Muscle of back (tissue), 13 donors: ENCODE measurements at places on chromosomes 2 and 18. TPM values are rescaled to one million over a fixed set of nuclear protein-coding genes. Genes with fewer than 3 reads are reported as not detected.

DNA sequence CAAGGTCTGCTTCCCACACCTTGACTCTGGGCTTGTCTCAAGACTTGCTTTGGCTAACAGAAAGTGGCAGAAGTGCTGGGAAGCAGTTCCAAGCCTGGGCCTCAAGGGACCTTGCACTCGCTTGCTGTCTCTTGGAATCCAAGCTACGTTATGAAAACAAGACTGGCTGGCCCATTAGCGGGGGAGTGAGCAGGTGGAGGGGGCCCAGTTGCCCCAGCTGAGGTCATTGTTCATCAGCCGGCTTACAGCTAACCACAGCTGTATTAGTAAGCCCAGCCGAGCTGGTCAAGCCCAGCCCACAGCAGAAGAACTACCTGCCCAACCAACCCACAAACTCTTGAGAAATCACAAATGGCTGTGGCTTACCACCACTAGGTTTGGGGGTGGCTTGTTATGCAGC lies 63.1 kb downstream of the MARCO start:
- no peak for DNase-seq

The SERPINB12 gene
- polyA plus RNA-seq, result 0.42 TPM

DNA sequence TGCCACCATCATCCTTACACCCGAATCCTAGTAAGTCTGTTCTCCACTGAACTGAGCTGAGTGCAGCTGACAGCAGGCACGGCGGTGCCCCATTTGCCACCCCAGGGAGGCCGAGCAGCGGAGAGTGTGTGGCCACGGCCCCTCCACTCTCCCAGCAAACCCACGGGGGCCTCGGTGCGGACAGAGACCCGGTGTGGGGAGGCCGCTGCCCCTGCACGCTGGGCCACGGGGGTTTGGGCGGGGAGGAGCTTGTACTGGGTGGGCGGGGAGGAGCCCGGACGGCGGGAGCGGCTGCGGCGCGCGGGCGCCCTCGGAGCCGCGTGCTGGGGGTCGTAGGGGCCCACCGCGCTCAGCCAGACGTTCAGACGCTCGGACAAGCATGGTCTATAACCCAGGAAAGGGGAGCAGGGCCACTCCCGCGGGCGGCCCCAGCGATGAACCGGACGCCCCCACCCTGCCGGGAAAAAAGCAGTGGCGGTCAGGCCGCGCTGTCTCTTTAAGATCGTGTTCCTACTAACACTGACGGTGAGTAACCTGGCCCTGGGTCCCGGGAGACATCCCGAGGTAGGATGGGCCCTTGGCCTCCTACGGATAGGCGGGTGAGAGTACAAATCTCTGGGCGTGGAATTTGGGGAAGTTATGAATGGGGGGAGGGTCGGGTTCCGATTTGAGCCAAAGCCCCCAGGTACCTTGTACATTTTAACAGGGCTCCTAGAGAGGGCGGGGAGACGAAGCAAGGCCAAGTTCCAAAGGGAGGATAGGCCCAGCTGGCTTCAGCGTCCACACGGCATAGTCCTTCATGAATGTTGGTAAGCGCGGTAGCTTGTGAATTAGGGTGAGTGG lies at the start of gene ITPRIPL1:
Gene ITPRIPL1, plus strand, starts transcription at position 277 of the 843 bp plus-strand sequence. Its CDS starts 523 bp downstream, at position 800.
- DNase-seq, result no peak

- no peak for DNase-seq
These were observed 37.5 kb downstream of the ARHGAP25 start for GRCh38 chr2:68772109-68772508.

The CCDC85A gene
- polyA plus RNA-seq, result 3.6 TPM

- no peak for DNase-seq
These were observed 40.6 kb downstream of the GPD2 start for GRCh38 chr2:156476850-156477206.

GRCh38 chr2:187769437-187769836 lies 215.2 kb upstream of the TFPI start:
- no peak for DNase-seq

DNA sequence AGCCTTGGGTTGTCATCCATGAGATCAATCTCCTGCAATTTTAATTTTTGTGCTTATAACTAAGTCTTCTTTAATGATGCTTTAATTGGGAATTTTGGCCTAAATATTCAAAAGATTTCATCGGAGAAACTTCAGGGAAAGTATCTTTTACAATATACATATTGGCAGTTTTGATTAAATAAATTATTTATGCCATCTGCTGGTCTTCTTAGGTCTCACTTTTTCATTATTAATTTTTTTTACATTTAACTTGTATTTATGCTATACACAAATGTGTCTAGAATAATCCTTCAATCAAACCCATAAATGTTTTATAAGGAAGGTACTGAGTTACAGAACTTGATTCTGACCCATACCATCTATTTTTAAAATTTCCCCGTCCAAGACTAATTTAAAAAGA lies 95.1 kb upstream of the XPO1 start:
- DNase-seq, result peak; percentile 6

GRCh38 chr2:141498561-141498960 lies 632.3 kb downstream of the LRP1B start:
- DNase-seq, result peak; percentile 12

- DNase-seq, result no peak
These were observed 1587.5 kb upstream of the PIK3C3 start for GRCh38 chr18:40367576-40367975.

The LDLRAD4 gene
- 10.1 TPM for polyA plus RNA-seq

The SLC14A1 gene
- polyA plus RNA-seq, result 1.8 TPM

DNA sequence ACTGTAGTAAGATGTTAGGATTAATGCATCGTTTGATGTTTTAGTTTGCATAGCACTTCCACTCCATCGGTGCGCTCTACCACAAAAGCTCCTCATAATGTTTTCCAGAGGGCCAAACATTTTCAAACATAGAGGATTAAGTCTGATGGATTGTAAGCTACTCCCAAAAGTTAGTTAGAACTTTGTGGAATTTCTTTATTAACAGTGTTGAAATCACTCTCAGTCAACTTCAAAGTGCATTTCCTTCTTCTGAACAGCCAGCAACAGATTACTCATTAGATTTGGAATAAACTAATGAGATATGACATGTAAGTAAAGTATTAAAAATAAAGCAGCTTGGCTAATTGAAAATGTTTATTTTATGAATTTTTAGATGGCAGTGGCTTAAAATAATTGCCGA lies 30.1 kb upstream of the CTAGE1 start:
- DNase-seq, result no peak

The FAM117B gene
- polyA plus RNA-seq, result 3.1 TPM

DNA sequence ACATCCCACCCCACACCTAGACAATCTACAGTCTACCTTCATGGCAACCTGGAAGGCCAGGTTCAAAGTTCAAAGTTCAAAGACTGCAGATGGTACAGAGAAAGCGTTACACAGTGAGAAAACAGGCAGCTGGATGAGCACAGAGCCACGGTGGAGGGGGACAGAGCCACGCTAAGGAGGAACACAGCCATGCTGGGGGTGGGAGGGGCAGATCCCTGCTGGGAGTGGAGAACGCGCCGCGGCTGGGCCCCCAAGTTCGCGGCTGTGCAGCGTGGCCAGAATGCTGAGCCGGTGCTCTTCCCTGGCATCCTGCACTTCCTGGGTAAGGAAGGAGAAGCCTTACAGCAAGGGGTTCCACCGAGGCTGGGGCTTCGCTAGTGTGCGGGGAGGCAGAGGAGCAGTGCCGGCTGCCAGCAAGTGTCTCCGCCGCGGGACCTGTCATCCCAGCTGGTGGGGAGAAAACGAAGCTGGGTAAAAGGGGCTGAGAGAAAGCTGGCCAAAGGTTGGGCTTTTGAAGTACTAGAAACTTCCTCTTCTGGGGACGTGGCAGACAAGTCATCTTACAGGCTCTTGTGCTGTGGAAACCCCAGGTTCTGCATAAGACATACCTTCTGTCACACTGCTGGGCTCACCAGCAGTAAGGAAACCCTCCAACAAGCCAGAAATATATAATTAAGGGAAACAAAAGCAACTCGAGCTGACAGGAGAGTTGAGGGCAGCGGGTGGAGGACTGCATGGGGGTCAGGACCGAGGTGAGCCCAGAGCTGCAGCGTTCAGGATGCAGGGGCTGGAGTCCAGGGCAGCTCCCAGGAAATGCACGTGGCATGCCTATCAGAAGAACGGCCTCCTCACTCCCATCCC lies 115.5 kb downstream of the HDAC4 start:
- no peak for DNase-seq

The AKAIN1 gene
- not detected for polyA plus RNA-seq

GRCh38 chr2:27489118-27489497 lies 435 bp downstream of the IFT172 start:
- DNase-seq, result no peak

GRCh38 chr2:122022531-122022930 lies 267.1 kb downstream of the TSN start:
- DNase-seq, result no peak

GRCh38 chr2:165634282-165634681 lies 159.8 kb downstream of the GALNT3 start:
- no peak for DNase-seq

DNA sequence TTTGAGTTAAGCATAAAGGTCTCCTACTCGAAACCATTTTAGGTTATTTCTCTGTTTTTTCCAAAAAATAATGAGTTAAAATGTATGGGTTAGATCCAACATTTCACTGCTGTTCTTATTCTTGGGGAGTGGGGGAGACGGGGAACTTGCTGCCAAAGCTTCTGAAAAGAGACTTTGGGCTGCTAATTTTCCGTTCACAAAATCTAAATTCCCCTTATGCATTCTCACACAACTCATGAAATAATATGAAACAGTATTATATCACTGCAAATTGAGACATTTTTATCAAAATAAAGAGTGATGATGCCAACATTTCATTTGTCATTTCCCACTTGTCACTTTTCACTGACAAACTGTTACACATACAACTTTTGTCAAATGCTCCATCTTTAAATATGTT lies 7.8 kb downstream of the SATB2 start:
- DNase-seq, result no peak

The SERPINB3 gene
- polyA plus RNA-seq, result not detected

The RAPH1 gene
- 25.2 TPM for polyA plus RNA-seq

The TSPYL6 gene
- not detected for polyA plus RNA-seq

- no peak for DNase-seq
These were observed 16.5 kb downstream of the SPATA3 start for GRCh38 chr2:231012463-231012862.

DNA sequence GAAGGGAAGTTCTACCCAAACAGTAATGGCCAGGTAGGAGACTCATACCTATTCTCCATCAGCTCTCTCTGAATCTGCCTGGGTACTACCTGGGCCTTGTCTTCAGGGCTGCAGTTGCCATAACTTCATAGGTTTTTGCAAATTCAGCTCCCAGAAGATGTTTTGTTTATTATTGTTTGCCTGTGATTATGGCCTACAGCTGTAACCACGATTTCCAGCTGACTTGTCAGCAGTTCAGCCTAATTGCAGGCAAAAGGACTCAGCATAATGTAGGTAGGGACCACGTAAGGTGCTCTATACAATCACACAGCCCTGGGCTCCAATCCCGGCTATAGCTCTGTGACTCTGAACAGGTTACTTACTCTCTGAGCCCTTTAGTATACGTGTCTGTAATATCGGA lies 187.0 kb upstream of the FN1 start:
- no peak for DNase-seq

DNA sequence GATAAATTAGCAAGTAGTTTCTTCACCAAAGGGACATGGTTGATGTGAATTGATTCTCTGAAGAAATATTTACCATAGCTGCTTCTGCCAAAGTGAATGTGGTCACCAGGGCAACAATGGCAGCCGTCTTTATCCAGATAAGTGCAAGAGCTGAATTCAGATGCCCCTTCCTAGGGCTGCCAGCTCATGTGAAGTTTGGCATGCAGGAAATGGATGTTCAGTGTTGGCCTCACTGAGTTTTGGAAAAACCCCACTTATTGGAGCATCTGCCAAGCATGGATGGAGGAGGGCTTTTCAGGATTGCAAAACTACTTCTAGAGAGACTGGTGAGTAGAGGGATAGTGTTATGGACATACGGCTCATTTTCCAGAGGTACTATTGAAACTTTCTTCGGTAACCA lies 80.8 kb downstream of the FMNL2 start:
- DNase-seq, result no peak

DNA sequence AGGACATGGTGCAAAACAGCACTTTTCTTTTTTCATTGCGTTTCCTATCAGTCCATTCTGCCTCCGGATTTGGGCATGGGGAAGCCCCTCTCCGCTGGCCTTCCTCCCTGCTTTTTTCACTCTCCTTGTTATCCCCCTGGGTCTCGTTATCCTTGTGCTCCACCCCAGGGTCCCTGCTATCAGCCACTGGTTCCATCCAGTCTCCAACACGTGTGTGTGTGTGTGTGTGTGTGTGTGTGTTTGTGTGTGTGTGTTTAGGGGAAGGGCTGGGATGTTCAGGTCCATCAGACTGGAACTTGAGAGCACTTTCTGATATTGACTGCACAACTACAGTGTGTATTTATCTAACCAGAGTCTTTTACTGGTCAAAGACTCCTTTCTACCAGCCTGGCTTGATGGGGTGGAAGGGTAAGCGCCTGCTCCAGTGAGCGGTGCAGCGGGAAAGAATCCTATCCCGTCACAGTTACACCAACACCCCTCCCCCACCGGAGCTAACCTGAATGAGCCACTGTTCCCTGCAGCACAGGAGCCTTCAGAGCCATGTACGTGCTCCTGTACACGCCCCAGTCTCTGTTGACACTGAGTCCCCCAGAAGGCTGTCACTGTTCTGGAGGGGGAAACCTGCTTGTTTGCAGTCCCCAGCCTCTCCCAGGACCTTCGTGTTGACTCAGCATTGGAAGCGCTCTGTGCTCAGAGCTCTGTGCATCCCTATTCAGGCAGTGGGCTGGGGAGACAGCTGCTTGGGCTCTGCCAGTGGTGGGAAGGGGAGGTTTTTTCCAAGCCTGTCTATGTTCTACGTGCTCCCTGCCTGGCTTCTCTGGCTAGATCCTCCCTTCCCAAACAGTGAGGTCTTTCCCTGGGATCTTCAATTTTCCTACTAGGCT lies 4.6 kb downstream of the INHA start:
- DNase-seq, result no peak

DNA sequence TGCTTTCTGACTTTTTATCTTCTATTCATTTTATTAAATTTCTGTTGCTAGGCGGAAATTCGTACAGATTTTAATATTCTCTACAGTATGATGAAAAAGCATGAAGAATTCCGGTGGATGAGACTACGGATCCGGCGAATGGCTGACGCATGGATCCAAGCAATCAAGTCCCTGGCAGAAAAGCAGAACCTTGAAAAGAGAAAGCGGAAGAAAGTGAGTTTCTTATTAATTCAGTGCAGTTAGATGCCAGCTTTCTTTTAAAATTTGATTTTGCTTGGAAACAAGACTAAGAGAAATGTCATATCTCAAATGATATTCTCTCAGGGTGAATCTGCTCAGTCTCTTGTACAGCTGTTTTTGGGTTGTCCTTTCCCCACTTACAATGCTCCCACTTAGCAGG lies 84.3 kb downstream of the MGAT5 start:
- DNase-seq, result peak; percentile 18

GRCh38 chr18:2826581-2826980 lies 20.2 kb upstream of the EMILIN2 start:
- peak; percentile 23 for DNase-seq

The IL1RL1 gene
- 0.20 TPM for polyA plus RNA-seq

DNA sequence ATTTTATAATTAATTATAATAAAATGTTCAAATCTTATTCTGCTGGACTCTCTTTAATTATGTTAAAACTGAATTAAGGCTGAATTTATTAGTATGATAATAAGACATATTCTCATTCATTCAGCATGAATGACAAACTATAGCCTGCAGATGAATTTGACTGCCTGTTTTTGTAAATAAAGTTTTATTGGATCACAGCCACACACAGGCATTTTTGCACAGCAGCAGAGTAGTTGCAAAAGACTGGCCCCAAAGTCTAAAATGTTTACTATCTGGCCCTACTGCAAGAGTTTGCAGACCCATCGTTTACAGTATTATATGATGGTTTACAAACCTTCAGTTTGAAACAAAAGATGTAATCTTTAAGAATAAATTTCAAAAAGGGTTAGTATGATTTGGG lies 58.6 kb downstream of the RMDN2 start:
- DNase-seq, result no peak
